ENCODE measurements at places on chromosomes 2 and 18. TPM values are rescaled to one million over a fixed set of nuclear protein-coding genes. Genes with fewer than 3 reads are reported as not detected.

Gene SPDYA
- polyA plus RNA-seq = not detected

Gene MSTN
- polyA plus RNA-seq = 0.06 TPM

Gene FABP1
- polyA plus RNA-seq = not detected

Gene MAPRE3
- 9.8 TPM for polyA plus RNA-seq

Gene ONECUT2
- polyA plus RNA-seq = not detected

Gene FKBP7
- polyA plus RNA-seq = 1.2 TPM

Gene TP53I3
- 8.0 TPM for polyA plus RNA-seq

Gene MBD2
- 53.0 TPM for polyA plus RNA-seq

All from B cell (primary cell).